ENCODE measurements at places on chromosomes 4 and X. TPM values are rescaled to one million over a fixed set of nuclear protein-coding genes. Genes with fewer than 3 reads are reported as not detected.

The WAS gene
- 2.6 TPM for polyA plus RNA-seq

- no peak for DNase-seq
Measured at GRCh38 chr4:24965627-24966026, 52.8 kb upstream of the CCDC149 start.

The GATA1 gene
- 0.48 TPM for polyA plus RNA-seq

The PF4V1 gene
- not detected for polyA plus RNA-seq

- DNase-seq, result no peak
Measured at GRCh38 chr4:150255610-150256224, 177.5 kb downstream of the DCLK2 start.

- DNase-seq, result no peak
Measured at GRCh38 chr4:42732776-42733175, 75.9 kb upstream of the ATP8A1 start.

GRCh38 chrX:128622296-128622695, 570.1 kb upstream of the ACTRT1 start:
- DNase-seq, result no peak

- no peak for DNase-seq
Measured at GRCh38 chr4:40204507-40205258, 7.9 kb downstream of the RHOH start.

The NXF2B gene
- polyA plus RNA-seq, result 1.8 TPM

DNA sequence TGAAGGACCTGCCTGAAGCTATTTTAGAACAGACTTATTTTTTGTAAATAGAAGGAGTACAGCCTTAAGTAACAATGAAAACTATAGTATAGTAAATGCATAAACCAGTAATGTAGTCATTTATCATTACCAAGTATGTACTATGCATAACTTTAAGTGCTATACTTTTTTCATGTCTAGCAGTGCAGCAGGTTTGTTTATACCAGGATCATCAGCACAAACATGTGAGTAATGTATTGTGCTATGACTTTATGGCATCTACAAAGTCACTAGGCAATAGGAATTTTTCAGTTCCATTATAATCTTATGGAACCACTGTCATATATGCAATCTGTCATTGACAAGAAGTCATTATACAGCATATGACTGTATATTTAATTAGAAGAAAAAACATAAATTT, 3.4 kb upstream of the ODAPH start:
- no peak for DNase-seq

DNA sequence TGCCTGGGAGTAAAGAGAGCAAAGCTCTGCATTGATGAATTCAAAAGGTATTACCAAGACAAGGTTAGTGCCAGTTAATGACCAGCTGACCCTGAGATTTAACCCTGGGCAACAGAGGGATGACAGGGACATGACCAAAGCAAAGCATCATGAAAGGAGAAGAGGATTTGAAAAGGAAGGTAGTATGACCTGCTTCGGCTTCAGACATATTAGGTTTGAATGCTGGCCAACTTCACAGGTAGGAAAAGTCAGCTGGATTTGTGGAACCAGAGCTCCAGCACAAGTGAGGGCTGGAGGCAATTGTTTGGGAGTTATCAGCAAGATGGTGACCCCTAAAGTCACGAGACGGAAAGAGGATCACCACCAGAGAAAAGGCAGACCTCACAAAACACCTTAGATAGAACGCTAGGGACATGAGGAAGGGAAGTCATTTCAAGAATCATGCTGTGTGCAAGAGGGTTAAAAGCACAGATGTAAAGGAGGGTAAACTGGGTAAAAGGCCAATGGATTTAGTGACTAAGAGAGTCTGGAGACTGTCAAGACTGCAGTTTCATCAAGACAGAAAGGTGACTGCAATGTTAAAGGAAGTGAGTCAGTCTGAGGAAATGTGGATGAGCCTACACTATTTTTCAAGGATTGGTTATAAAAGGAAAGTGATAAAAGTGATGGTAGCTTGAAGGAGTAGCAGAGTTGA, 45.6 kb downstream of the SH3RF1 start:
- DNase-seq, result no peak

The AMER1 gene
- polyA plus RNA-seq, result 8.5 TPM

The BCAP31 gene
- polyA plus RNA-seq, result 184 TPM

GRCh38 chr4:105474099-105474518, 247 bp upstream of the PPA2 start:
- peak; percentile 87 for DNase-seq

The PRR32 gene
- not detected for polyA plus RNA-seq

DNA sequence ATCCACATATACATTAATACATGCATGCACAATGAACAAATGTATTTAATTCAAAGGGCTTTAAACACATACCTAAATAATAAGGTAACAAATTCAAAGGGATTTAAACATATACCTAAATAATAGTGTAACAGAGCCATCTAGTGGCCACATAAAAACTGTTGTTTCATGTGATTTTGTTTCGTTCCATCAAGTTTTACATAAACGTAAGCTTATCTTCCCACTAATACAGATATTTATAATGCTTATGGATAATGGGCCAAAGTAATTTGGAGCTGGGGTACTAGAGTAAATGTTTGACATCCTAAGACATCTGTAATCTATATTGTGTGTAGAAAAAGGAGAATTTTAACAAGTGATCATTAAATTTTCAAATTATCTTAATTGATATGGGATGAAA, 82.3 kb downstream of the PRSS12 start:
- peak; percentile 60 for DNase-seq

The PRAF2 gene
- polyA plus RNA-seq, result 32.1 TPM

DNA sequence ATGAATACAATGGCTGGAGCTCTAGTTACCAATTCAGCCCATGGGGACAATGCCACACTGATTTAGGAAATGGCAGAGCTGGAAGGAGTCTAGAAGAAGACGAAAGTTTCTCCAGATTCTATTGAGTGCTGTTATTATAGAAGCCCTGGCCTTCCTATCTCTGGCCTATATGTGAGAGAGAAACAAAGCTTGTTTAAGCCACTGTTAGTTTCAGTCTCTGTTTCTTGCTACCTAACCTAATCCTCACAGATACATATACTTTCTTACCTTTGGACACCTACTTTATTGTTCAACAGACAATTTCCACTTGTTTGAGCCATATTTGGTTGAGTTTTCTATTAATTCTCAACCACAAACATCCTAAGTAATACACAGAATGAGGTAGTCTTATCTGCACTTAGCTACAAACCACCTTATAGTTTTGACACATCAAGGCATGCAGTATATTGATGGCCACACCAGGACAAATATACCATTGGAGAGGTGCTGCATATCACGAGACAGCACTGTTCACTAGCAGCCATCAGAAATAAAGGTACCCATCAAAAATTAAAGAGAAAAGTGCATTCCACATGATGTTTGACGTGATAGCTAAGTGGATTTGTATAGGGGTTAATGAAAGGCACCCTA, 190.2 kb downstream of the SMIM20 start:
- no peak for DNase-seq

The ZAR1 gene
- not detected for polyA plus RNA-seq

DNA sequence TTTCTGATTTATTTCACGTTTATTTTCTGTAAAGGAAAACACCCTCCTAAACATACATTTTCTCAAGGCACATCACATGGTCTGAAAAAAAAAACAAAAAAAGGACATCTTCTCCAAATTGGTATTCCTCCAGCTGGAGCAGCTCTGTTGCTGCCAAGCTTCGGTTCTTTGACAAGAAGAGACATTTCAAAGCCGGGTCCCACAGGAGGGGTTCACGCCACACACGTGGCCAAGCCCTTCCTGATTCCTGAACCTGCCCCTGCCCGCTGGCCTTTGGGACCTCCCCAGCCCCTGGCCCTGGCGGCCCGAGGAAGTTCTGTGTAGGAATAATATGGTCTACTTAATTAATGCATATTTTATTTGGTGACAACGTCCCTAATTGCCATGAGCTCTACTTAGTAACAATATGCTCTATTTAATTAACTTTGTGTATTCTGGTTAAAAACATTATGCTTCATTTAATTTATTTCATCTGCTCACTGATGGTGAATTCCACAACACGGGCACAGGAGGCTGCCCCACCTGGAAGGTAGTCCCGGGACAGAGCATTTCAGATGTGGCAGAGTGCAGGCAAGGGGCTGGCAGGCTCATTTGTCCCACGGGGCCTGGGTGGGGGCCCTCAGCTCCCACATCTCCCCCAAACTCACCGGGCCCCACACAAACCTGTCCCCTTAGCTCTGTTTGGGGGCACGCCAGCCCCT, 5.4 kb upstream of the RGS12 start:
- DNase-seq, result no peak

DNA sequence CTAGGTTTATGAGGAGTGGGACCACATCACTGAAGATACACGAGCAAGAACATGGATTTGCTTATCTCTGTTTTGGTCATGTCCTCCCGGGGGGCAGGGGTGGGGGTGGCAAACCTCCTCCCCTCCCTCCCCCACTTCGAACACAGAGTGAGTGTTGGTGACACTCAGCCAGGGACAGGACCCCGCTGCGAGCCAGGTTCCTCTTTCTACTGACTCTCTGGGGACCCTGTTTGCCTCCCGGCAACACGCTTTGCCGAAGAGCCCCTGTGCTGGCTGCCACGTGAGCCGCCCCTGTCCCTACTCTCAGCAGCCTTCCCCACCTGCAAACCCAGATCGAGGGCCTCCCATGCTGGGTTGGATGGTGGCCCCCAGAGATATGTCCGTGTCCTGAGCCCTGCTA, 34.7 kb downstream of the P2RY8 start:
- DNase-seq, result no peak

The ADRA2C gene
- polyA plus RNA-seq, result 7.2 TPM

The TRO gene
- polyA plus RNA-seq, result 129 TPM

- DNase-seq, result no peak
Measured at GRCh38 chr4:179755322-179755721, 2313.1 kb upstream of the AGA start.

DNA sequence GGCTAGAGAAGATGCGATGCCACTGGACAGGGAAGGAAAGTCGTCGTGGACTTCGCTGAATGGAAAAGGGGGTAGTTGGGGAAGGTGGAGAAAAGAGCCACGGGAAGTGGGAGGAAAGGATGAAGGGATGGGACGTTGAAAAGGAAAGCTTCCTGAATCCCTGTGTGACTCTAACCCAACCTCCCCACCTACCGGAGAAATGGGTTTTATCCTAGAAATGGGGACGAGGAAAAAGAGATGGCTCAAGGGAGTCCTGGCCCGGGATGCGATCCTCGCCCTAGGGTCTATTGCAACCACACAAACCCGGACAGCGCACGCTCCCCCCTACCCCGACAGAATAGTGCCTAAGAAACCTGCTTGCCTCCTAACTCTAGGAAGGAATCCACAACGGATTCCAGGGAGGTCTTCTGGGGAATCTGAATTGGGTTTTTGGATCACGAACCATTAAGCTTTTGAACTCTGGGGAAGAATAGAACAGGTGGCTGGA, 738 bp upstream of the TSPAN5 start:
- DNase-seq, result no peak

The LEF1 gene
- polyA plus RNA-seq, result 83.2 TPM

GRCh38 chrX:104098151-104098808, 14.0 kb upstream of the ZCCHC18 start:
- peak; percentile 57 for DNase-seq

The ABHD18 gene
- polyA plus RNA-seq, result 21.0 TPM

The CLIC2 gene
- 3.3 TPM for polyA plus RNA-seq

DNA sequence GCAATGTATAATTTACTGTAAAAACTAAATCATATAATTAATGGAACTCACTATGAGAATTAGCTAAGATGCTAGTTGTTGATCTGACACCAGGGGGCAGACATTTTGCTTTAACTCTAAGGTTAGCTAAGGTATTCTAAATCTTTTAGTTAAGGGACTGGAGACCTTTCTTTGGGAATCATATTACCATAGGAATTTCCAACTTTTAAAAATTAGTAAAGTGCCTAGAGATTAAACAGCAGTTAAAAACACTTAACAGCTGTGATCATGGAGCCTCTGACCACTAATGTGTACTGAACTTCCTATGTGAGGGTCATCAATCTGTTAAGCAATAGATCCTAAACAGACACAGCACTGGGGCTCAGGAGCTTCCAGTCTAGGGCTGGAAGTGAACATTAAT, 226.6 kb downstream of the NSUN7 start:
- DNase-seq, result peak; percentile 72

The RCHY1 gene
- polyA plus RNA-seq, result 55.0 TPM

DNA sequence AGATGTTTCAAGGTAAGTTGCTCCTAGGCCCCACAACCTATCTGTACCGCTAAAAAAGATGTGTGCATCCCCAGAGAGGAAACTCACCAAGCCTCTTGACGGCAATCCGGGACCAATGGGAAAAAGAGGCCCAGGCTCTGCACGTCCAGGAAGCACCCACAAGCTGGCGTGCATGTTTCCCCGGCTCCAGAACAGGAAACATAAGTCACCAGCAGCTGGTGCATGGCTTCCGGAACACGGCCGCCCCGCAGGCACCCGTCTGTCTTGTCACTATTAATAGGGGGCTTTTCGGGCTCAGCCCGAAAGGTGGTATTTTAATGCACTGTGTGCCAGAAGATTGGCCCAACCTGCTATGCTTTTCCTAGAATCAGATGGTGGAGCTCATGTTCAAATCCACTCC, 22.2 kb downstream of the CRMP1 start:
- DNase-seq, result no peak

GRCh38 chr4:76322236-76322635, 15.7 kb downstream of the STBD1 start:
- DNase-seq, result no peak

DNA sequence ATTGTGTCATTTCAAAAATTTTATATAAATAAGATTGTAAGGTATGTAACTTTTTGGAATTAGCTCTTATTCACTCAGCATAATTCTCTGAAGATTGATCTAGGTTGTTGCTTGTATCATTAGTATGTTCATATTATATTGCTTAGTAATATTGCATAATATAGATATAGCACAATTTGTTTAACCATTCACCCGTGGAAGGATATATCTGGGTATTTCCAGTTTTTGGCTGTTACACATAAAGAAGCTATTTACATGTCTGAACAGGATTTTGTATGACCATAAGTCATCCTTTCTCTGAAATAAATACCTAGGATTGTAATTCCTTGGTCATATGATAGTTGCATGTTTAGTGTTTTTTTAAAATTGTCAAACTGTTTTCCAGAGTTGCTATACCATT, 82.5 kb downstream of the CPEB2 start:
- no peak for DNase-seq

GRCh38 chr4:127771535-127772275, 10.4 kb upstream of the HSPA4L start:
- no peak for DNase-seq

The MAGEA11 gene
- polyA plus RNA-seq, result not detected

DNA sequence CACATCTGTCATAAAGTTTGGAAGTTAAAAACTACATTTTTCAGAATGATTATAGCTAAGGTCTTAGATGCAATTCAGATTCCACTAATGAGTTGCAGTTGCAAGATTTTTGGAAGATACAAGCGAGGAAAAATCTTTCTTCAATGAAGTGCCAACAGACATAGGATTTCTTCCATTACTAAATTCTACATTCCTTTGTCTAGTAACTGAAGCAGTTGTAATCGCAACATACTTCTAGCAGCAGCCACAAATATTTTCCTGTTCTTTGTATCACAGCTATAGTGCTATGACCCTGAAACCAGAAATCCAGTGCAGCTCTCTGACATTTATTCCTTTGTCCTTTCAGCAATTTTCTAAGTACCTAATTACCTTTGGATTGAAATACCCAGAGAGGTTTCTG, 225.2 kb upstream of the SLIT2 start:
- DNase-seq, result no peak
